NAMALWA (cell line): ENCODE measurements at places on chromosomes 6 and 20.

DNA sequence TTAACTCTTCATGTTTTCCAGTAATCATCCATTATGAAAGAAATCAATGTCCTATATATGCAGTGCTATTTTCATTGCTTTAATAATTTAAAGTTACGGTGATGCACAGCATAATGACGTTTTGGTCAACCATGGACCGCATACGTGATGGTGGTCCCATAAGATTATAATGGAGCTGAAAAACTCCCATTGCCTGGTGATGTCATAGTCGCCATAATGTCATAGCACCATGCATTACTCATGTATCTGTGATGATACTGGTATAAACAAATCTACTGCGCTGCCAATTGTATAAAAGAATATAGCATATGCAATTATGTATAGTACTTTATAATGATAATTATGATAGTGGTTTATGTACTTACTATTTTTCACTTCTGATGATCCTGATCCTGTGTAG, 42.3 kb upstream of the ALDH8A1 start:
- DNase-seq = no peak

GRCh38 chr20:36754656-36755222, 8.8 kb upstream of the NDRG3 start:
- peak; percentile 80 for DNase-seq

DNA sequence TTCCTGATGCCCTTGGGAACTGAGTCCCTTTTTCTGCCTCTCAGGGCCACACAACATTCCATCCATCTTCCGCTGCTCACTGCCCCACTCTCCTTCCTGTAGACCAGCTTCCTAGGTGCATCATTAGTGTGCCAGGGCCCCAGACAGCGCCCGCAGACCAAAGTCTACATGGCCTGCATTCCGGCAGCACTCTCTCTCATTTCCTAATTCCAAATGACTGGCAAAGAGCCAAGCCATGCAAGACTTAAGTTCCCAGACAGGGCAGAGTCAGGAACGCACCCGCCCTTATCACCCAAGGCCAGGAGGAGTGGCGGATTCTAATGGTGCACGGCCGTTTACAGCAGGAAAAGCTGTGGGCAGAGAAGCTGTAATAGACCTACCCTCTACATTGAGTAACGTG, 159.8 kb upstream of the ARID1B start:
- DNase-seq = no peak

GRCh38 chr20:25024171-25024570, 31.6 kb upstream of the APMAP start:
- DNase-seq = no peak

GRCh38 chr6:144148886-144149285, 1.4 kb upstream of the STX11 start:
- DNase-seq = no peak

- no peak for DNase-seq
These were observed 473.5 kb downstream of the UTRN start for GRCh38 chr6:144758602-144759001.

DNA sequence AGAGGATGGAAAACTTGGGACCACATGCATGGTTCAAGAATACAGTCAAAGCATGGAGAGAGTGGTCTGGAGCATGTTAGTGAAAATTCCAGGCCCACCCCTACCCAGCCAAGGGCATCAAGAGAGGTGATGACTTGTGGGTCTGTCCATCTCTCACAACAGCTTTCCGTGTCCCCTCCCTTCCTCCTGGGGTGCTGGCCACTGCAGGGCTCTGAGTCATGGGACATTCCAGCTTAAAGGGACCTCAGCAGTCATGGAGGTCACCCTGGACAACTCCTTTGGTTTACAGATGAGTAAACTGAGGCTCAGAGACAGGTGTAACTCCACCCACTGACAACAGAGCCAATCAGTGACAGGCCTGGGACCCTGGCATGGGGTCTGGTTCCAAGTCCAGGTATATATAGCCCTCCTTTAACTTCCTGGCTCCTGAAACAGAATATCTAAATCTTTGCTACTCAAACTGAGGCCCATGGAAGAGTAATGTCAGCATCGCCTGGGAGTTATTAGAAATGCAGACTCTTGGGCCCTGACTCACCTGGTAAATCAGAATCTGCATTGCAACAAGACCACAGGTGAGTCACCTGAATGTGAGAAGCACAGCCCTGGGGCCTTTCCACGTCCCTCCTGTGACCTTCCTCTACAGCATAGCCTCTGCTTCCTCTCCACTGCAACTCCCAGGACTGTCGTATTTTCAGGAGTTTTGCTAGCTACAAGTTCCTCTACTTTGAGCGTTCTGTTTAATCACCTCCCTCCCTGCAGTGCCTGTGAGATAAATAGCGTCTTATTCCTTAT, 170.2 kb downstream of the ZDHHC14 start:
- no peak for DNase-seq

- no peak for DNase-seq
These were observed 310.7 kb downstream of the EYA4 start for GRCh38 chr6:133551847-133552341.

- DNase-seq = no peak
These were observed 202.1 kb downstream of the ARHGAP18 start for GRCh38 chr6:129507846-129508245.

GRCh38 chr20:38346247-38346651, at the start of gene LBP:
Gene LBP (plus strand): TSS chr20:38346482. CDS start chr20:38346517, 35 bp downstream.
- DNase-seq = no peak

DNA sequence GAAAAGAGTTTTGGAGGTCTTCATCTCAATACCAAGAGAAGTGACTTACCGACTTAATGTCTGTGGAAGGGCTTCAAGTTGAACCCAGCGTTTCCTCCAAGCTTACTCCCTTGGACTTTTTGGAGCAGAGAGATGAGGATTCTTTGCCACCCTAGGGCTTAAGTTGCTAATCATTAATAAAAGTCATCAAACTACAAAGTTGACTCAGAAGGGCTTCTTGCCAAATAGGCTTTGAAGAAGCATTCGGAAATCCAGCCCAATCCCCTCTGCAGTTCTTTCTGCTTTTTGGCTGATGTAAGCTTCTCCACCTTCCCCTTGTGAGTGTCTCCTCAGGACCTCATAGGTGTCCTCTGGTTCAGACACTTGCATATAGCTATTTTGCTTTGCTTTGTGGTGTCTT, at the start of gene SLC17A3:
Gene SLC17A3 (minus strand): TSS at position 126 of the 400 bp plus-strand sequence. CDS start 5,856 bp downstream, outside the sequence.
- DNase-seq = no peak

DNA sequence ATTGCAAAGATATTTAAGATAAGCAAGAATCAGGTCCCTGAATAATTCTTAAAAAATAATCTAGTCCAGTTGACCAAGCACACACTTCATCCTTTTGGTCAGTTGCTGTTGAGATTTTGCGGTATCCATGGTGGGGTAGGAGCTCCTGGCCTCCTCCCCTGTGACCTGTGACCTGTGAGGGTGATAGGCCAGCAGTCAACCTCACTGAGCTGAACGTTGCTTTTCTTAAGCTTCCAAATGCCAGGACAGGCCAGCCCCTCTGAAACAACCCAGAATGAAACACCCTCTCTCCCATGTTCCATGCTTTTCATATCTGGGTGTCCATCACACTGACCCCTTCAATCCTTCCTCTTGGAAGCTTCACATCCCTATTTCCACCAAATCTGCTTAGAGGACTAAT, 164.9 kb downstream of the THBS2 start:
- no peak for DNase-seq

DNA sequence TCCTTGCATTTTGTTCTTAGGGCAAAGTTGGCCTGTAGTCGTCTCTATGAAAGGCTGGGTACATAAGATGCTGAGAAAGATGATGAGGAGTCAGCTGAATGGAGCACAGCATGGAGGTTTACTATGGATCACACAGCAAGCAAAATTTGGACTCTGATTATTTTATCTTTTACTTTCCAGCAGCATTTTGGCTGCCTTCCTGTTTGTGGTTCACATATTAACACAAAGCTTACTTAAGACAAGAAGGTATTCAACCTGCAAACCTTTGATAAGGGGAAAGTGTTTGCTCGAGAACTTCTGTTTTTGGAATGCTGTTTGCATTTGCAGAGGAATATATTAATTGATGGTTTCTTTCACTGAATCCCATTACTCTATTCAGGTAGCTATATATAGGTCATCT, 103.1 kb upstream of the ENPP5 start:
- no peak for DNase-seq

DNA sequence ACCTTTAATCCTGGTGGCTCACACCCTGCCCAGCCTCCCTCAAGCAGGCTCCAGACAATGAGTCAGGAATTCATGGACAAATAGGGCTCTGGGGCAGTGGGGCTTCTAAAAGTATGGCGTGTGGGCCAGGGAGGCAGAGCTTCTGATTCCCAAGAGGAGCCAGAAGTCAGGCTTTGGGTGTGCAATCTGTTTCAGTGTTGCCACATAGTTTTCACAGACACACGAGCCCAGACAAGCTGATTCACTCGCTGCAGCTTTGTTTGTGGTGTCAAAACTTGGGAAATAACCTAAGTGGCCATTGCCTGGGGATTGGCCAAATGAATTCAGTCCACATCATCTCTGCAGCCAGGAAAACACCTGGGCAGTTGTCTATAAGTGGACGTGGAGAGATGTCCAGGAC, 9.2 kb downstream of the PEDS1 start:
- DNase-seq = no peak

DNA sequence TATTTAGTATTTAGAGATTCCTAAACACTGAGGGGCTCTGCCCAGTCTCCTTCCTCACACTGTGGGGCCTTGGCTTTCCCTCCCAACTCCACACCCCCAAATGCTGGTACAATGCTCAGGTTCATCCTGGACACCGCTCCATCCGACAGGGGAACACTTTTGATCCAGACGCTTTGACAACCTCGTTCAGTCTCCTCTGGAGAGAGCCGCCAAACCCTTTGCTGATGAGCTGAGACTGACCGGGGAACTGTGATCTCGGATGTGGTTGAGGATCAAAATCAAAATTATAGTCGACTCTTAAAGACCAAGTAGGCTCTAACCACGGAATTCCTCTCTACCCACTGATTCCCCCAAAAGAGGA, 38.8 kb upstream of the HLA-E start:
- DNase-seq = no peak
